GM03348 (cell line): ENCODE measurements at places on chromosomes 5 and 9.
A peak's percentile ranks its signal among the peaks of the same experiment; 100 is the strongest.

GRCh38 chr9:120914953-120915352 lies 11.6 kb downstream of the TRAF1 start:
- DNase-seq = no peak

DNA sequence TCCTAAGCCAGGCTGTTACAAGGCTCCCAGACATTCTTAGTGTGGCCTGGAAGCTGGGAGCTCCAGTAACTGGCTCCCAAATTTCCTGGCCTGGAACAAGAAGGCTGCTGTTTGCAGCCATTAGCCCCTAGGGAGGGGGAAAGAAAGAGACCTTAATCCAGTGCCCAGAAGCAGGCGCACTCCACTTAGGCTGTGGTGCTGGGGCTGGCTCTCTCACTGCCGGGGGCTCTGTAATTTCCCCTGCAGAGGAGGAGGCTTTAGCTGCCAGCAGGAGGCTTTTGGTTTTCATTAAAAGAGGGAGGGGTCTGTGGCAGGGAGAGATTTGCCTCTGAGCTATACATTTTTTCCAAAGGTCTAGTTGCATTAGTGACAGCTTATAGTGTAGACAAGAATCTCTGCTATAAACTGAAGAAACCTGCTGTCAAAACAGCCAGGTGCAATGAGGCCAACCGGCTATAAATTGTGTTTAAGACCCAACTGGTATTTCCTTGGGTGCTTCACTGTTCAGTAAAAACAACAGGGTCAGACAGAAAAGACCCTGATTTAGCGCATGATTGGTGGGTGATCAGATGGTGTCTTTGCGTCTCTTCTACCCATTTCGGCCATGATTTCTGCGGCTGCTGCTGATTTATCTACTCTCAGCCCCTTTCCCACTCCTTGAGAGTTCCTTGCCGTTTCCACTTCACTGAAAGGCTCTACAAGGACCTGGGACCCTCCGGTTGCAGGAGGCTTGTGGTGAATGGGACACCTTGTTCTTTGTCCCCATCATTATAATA lies 254.6 kb downstream of the AOPEP start:
- DNase-seq = no peak

DNA sequence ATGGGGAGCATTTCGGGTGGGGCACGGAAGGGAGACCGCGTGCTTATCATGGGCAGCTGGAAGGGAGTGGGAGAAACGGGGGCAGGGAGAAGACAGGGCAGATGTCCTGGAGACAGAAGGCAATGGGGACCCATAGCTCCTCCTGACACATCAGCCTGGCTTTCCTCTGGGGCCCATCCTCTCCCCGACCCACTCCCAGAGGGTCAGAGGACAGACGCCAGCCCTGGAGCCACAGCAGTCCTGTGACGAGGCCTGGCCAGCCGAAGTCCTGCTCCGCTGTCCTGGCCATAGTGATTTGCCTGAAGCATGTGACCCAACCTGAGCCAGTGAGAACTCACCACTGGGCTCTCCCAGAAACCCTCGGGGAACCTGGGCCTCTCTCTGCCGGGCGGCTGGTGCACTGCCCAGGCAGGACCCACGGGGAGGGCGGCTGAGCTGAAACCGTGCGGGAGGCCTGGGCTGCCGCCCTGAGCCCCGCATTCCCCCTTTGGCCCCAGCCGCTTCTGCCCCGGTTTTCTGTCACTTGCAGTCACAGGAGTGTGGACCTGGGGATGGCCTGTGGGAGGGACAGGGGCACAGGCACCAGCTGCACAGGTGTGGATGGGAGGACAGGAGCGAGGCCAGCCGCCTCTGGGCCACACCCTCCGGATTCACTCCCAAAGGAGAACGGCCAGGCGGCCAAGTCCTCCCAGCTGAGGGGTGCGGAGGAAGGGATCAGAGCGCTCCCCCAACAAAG lies 19.8 kb downstream of the ADAMTS2 start:
- no peak for DNase-seq

DNA sequence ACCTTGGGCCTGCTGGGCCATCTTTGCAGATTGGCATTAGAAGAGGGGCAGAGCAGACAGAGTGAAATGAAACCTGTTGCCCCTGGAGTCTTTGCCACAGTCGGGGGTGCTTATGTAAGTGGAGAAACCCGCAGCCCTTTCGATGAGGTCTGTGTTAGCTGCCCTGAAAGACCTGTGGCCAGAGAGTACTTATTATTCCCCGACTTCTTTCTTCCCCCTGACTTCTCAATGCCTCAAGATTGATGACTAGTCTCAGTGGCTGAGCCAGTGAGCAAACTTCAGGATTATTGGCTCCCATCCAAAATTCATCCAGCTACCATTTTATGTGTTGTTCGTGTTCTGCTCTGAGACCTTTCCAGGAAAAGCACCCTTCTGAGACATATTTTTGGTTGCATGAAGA lies 7.6 kb downstream of the NTRK2 start:
- DNase-seq = no peak

DNA sequence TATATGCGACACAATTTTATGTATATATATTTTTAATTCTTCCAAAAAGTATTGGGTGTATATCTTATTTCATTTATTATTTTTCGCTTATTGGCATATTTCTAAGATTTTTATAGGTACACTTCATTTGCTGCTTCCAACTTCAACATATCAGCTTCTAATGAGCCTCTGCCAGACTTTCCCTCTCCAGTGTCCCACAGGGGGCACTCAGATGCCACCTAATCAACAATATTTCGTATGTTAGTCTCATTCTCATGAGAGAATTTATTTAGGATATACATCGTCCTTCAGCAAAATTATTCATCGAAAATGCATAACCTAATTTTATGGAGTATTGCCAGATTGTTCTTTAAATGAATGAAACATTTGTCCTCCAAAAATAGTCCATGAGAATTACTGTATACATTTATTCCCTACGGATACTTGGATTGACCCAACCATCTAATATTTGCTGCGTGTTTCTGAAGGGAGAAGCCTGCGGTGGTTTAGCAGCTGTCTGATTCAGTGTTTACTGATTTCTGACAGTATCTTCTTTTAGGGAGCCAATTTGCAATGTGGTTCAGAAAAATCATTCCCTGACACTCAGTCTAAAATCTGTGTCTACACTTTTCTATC lies 100.6 kb upstream of the SELENOP start:
- DNase-seq = peak; percentile 65

- DNase-seq = no peak
Observed at GRCh38 chr9:73114958-73115357, 36.7 kb upstream of the ANXA1 start.

DNA sequence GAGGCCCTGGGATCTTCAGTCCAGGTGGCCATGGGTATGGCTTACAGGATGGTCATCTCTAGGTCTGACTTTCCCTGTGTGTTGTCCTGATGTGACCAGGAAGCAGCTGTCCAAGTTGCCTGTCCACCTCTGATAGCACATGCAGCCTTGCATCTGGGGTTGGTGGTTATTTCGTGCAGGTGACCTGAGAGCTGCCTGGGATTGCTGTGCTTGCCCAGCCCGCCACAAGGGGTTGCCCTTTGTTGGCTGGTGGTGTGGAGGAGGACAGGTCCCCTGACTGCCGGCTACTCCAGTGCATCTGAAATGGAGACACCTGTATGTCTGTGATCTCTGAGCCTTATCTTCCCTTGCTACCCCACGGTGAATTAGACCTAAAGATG lies 212.6 kb downstream of the ARHGAP26 start:
- DNase-seq = no peak

DNA sequence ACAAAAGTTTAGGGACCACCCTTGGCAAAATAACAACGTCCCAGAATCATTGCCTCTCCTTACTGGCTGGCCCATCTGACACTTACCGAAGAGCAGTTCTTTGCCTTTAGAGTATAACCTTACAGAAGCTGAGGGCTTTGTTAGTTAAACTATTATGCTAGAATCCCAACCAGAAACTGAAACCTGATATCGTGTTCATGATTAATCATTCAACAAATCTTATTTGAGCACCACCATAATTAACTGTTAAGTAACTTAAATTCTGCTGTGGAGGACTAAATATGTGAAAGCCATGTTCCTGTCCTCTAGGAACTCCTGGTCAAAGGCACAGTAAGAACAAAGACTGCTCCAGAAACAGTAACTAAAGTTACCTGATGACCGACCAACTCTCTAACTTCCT lies 104.9 kb downstream of the ARL15 start:
- DNase-seq = no peak

DNA sequence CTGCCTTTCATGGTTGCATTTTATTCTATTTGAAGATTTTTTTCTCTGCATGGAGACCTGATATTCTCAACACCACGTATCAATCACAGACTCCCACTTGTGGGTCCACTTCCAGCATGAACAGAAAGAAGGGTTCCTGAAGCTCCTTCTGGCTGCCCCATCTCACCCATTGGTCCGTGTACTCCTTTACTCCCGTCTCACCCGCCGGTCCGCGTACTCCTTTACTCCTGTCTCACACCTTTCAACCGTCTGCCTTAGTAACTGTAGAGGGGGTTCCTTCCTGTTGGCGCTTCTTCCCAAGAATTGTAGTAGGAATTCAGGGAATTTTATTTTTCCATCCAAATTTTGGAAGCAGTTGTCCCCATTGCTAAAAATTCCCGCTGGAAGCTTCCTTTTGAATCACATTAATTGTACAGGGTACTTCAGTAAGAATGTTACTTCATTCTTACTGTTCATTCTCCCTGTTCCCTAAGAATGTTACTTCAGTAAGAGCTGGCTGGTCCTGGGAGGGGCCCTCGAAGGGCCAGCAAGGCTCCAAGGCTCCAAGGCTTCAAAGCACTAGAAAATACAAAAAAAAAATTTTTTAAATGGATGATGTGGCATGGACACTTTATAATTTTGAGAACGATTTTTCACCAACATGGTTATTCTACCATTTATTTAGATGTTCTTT lies 3.9 kb upstream of the LPCAT1 start:
- DNase-seq = no peak

DNA sequence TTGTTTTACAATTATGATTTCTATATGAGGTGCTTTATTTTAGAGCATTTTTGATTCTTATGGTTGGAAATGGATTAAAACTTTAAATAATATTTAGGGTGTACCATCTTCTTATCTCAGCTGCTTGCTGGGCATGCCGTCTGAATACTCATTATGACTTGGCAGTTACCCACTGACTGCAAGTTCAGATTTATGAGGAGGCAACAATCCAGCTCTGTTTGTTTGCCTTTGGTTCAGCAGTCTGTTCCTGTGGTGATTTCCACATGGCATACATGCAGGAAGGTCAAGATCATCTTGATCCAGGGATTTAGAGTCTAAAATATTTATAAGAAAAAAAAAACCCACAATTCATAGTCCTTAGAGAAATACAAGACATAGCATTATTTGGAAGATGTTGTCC lies 1254.5 kb upstream of the NUDT12 start:
- no peak for DNase-seq

- peak; percentile 63 for DNase-seq
Observed at GRCh38 chr9:98087420-98088354, 31.2 kb downstream of the NANS start.

DNA sequence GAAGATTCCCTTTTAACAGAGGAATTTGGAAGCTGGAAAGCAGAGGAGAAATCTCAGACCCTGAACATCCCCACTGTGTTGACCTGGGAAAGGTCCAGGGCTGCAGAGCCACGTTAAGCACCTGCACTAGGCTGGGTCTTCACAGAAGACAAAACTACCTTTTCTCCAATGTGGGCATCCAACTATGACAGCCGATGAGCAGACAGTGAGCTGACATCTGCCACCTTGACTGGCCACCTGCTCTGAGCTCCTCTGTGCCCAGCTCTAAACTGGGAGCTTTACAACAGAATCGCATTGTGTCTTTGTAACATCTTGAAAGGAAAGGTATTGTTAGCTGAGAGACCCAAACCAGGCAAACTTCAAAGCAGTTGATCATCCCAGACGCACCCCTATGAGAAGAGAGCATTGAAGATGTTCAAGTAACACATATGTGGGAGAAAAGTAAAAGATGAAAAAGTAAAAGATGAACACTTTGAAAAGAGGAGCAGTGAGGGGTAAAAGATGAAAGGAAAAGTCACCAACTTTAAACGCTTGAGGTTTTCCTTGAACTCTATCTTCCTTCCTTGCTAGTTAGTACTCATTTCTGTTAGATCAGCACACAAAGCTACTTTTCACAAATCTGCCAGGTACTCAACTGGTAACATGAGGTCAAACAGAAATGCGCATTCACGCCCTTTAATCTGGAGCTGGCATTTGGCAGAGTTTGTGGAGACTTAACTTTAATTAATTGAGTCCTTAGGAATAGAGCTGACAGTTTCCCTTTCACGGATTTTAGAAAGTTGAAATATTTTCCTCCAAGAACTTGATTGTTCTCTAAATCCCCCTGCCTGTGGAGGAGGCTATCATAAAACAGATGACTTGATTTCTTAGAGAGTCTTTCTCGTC lies 53.2 kb upstream of the CTXN3 start:
- DNase-seq = no peak

- DNase-seq = no peak
Observed at GRCh38 chr9:130899051-130899748, 2.6 kb upstream of the QRFP start.
